ENCODE measurements at places on chromosomes 3 and 15.

DNA sequence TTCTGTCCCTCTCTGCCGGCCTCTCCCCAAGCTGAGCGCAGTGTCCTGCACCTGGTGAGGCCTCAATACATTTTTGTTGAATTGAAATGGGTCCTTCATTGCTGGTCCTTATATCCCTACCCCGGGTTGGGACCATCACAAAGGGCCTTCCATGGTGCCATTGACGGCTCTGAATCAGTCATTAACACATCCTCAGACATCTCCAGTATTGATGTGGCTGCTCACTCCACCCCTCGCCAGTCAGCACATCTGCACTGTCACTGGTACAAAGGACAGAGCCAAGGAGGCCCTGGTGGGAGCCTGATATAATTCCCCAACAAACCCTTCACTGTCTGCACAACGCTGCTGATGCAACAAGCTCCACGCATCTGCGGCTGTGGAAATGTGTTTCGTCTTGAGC lies 191.6 kb upstream of the TOPAZ1 start:
- no peak for DNase-seq

DNA sequence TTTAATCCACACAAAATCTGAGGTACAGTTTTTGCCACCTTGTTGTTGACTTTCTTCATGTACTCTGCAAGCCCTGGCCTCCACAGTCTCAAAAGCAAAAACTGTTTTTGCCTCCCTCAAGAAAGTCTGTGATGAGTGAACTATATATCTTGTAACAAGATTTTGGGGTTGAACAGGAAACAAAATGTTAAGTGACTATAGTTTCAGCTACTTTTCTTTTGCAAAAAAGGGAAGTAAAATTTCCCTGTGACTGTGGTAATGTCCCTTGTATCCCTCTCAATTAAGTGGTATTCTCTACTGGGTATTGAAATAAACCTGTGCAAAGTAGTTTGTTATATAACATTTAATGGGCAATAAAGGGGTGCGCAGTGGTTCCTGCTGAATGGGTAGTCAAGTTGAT lies 21.3 kb upstream of the SCAANT1 start:
- no peak for DNase-seq

DNA sequence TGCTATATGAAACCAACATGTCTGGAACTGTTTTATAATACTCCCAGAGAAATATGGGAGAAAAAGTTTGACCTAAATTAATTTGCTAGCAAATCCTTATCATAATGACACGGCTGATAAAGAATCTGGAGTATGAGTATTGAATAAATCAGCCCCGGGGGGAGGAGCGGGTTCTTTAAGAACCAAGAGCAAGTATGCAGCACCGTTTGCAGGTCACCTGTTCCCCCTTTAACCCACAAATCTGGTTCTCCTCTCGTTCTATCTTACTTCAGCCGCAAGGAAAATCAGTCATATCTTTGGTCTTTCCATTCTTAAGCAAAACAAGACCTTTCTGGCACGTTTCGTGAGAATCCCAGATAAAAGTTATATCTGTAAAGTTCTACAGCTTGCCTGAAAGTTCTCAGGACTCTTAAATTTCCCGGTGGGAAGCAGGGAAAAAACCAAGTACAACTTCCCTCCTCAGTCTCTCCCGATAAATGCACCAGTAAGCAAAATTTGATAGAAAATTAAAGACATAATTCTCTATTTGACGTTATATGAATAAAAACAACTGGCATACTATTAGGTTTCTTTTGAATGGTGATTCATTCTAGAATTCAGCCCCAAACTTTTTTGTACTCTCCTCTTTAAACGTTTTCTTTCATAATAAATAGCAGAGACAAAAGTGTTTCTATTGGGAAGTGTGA lies 348.6 kb downstream of the ZBBX start:
- no peak for DNase-seq

DNA sequence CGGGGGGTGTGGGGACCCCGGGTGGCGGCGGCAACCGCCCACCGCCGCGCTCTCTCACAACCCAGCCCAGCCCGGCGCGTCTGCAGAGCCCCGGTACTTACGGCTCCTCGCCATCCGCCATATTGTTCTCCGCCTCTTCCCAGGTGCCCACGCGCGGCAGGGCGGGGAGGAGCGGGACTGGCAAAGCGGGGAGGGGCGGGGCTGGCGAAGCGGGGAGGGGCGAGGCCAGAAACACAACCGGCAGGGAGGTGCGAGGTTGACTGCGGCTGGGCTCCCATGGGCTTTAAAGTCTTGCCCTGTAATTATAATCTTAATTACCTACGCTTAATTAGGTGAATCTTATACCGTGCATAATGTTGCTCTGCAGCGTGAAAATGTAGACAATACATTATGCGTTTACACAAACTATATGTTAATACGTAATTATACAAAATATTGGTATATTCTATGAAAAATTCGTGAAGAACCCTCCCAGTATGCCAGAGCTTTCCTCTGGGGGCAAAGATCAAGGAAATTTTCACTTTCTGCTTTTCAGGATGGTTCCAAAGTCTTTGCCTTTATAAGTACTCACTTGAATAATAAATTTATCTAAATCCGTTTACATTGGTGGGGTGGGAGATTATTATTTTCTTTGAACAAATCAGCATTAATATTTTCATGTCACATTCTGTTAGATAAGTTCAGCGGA lies at the start of gene UBA3:
Gene UBA3 (minus strand): TSS at position 133 of the 688 bp plus-strand sequence. CDS start 12 bp downstream, at position 121.
- DNase-seq = peak; percentile 93

DNA sequence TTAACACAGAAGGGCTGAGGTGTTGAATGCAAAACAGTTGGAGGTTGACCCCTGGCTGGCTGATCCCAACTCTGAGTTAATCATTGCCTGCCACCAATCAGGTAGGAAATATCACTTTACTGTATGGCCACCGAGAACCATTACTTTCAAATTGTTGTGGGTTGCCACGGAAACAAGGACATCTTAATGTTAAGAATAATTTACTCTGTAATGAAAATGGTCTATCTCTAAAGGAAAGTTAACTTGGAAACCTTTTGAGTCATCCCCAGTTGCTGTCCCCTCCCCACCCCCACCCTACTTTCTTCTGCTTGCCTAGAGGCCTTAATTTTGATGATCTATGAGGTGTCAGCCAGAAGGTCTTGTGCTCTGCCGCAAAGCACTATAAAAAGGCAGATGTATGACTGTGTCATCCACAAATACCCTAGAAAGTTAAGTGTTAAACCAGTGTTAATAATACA lies 78.7 kb upstream of the SNRK start:
- DNase-seq = no peak
